Hematopoietic multipotent progenitor cell treated with erythropoietin and hydrocortisone succinate and interleukin-3 and kit ligand, for 6 days (in vitro differentiated cells): ENCODE measurements at places on chromosomes 5 and 9.
A peak's percentile ranks its signal among the peaks of the same experiment; 100 is the strongest.

DNA sequence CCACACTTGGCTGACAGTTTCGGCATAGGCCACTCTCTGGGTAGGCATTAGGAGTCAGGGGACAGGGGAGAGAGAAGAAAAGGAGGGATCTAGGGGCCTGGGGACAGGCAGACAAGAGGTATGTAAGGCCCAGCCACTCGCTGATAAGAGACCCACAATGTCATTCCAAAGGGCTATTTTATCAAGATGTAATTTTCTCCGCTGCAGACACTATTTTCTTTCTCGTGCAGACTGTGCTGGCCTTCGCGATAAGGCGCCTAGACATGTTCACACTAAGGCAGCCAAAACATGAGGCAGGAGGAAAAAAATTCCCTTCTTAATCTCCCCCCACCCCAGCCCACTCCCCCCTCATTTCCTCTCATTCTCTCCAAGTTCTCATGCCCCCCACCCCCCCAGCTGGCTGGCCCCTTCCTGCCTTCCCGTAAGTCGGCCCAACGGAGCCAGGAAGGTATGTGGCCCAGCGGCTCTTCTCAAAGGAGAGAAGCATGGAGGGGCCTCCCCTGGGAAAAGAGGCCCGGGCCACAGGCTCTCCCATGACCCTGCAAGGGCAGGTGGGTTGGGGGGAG lies 44.9 kb upstream of the SYNPO start:
- peak; percentile 78 for DNase-seq

DNA sequence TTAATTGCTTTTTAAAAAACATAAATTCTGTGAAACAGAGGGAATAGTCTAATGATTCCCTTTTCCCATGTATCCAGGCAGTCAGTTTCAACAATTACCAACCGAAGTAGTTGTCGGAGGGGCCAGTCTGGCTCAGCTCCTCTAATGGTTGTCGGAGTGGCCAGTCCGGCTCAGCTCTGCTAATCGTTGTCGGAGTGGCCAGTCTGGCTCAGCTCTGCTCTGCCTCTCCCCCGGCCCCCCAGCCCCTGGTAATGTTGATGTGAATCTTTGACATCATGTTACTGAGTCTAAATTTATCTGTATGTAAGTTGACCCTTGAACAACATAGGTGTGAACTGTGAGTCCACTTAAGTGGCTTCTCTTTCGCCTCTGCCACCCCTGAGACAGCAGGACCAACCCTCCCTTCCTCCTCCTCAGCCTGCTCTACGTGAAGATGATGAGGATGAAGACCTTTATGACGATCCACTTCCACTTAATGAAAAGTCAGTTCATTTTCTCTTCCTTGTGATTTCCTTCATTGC lies 9.4 kb downstream of the NDUFS6 start:
- no peak for DNase-seq

- DNase-seq = no peak
Measured at GRCh38 chr9:76820431-76820830, 56.2 kb downstream of the PCA3 start.

GRCh38 chr9:133553973-133554713 lies 19.6 kb downstream of the ADAMTSL2 start:
- no peak for DNase-seq

- DNase-seq = no peak
Measured at GRCh38 chr5:43290726-43291125, 22.5 kb downstream of the HMGCS1 start.

GRCh38 chr5:116068028-116068632 lies 16.7 kb upstream of the COMMD10 start:
- peak; percentile 89 for DNase-seq

GRCh38 chr5:144028058-144028457 lies 142.4 kb downstream of the YIPF5 start:
- no peak for DNase-seq

DNA sequence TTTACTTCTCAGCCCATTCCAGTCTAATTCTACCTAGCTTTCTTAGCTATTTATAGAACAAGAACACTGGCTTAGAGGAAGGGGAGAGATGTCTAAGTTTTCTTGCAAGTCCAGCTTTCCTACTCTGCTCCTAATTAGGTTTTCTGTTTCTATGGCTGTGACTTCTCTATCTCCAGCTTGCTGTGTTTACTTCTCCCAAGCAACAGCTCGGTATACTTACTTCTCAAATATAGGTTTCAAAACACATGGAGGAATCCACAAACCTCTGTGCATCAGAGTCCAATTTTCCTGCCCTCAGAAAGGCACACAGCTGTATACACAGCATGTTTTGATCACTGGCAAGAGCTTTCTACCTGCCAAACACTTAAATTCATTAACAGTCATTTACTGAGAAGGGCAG lies 17.4 kb upstream of the HMGCR start:
- no peak for DNase-seq

- DNase-seq = no peak
Measured at GRCh38 chr5:54148067-54148845, 162.1 kb downstream of the ARL15 start.

- DNase-seq = no peak
Measured at GRCh38 chr5:25091921-25092320, 447.1 kb upstream of the CDH10 start.

- DNase-seq = peak; percentile 15
Measured at GRCh38 chr5:94159144-94159543, 417.7 kb upstream of the POU5F2 start.

DNA sequence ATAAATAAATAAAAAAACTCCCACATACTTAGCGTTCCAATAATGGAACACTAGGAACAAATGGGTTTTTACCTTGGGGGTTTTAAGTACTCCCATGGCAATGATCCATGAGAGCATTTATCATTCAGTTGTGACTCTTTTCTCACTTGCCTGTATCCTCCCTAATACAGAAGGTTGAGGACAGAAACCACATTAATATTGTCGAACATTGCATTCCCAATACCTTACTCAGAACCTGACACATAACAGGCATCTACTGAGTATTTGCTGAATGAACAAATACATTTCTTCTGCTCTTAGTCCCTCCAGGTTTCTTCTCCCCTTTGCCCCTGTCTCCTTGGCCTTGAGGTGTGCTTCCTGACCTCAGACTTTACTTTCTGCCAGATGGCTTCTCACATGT lies 175.9 kb downstream of the CEMIP2 start:
- DNase-seq = no peak

- DNase-seq = no peak
Measured at GRCh38 chr5:112552791-112553190, 133.7 kb upstream of the EPB41L4A start.

GRCh38 chr5:66144834-66145390 lies 812 bp downstream of the SREK1 start:
- no peak for DNase-seq

GRCh38 chr9:88826181-88826580 lies 165.1 kb upstream of the S1PR3 start:
- DNase-seq = no peak

DNA sequence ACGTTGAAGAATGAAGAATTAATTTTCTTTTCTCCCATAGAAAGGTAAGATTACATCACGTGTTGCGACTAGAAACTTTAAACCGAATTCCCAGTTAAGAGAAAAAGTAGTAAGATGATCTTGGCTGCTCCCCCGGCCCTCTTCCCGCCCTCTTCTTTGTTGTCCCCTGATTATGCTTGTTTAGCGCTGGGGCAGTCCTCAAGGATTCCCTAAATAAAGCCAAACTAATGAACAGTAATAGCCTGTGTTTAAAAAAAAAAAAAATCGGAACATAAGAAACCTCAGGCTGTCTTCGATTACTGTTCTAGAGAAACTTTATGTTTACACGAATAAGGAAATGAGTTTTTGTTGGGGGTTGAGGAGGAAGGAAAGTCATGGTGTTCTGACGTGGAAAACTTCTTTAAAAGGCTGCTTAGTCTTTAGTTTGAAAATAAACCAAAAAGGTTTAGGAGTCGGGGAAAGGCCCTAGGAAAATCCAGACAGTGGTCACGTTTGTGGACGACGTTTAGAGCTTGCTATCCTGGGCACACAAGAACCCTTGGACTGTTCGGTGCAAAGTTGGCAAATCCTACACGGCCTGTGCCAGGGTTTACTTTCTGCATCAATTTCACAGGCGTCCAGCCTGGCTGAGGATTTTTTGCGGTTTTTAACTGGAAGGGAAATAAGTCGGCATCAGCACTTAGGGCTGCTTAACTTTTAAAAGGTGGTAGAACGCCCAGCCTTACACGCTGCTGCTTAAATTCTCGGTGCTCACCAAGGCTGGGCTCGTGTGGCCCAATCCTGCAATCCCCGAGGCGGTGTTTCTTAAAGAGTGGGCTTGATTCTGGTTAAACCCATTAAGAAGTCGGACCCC lies 1.1 kb upstream of the MAT2B start:
- peak; percentile 78 for DNase-seq

- DNase-seq = no peak
Measured at GRCh38 chr5:82309091-82309531, 31.0 kb upstream of the RPS23 start.
